Osteoblast (primary cell): ENCODE measurements at places on chromosomes 2 and 18. TPM values are rescaled to one million over a fixed set of nuclear protein-coding genes. Genes with fewer than 3 reads are reported as not detected.

Gene REEP1
- 0.36 TPM in 1 of 2 replicates, not detected in the other for total RNA-seq

Gene CNTNAP5
- not detected in 2 replicates for total RNA-seq

Gene PPP1CB
- total RNA-seq: 167 and 170 TPM in 2 replicates

Gene OR6B2
- not detected in 2 replicates for total RNA-seq

Gene KCNJ13
- total RNA-seq: not detected in 2 replicates
